ENCODE measurements at places on chromosomes 7 and 10.

DNA sequence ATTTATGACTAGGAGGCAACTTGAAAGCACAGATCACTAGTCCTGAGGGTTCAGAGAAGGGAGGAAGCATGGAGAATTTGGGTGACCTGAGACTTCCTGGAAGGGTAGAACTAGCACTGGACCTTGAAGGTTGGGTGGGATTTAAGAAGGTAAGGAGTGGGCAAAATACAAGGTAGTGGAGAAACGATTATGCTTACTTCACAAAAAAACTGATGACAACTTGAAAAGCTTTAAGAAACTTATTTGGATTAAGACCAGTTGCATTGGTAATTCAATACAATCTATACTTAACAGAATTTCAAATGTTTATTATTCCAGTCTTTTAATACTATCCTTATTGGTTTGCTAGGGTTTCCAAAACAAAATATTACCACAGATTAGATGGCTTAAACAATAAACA is 198.6 kb upstream of the MDFIC start:
- no peak for DNase-seq

- DNase-seq = peak; percentile 13
These were observed 157.3 kb downstream of the TMEM178B start for GRCh38 chr7:141231018-141231792.

- no peak for DNase-seq
These were observed 196.0 kb downstream of the MAD1L1 start for GRCh38 chr7:2036786-2037185.

GRCh38 chr10:126898460-126898859 is 6.8 kb upstream of the DOCK1 start:
- DNase-seq = no peak

DNA sequence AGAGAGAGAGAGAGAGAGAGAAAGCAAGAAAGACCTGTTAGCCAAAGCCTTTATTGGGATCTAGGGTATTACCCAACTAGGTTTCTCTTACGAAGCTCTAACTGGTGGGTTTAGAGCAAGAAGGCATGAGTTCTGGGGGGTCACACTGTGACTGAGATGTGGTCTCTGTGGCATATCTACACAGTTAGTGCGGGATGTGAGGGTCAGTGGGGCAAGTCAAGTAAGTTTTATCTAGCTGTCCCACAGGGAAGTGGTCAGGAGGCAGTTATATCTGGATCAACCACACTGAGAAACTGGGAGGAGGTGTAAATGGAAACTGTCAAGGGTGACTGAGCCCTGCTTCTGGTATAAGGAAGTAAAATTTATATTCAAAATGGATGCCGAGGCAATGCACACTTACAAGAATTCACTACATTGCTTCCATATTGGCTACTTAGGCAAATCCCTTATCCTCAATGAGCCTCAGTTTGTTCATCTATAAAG is 331.6 kb upstream of the HPS1 start:
- no peak for DNase-seq

- no peak for DNase-seq
These were observed 97.2 kb upstream of the CDK1 start for GRCh38 chr10:60681103-60681502.

DNA sequence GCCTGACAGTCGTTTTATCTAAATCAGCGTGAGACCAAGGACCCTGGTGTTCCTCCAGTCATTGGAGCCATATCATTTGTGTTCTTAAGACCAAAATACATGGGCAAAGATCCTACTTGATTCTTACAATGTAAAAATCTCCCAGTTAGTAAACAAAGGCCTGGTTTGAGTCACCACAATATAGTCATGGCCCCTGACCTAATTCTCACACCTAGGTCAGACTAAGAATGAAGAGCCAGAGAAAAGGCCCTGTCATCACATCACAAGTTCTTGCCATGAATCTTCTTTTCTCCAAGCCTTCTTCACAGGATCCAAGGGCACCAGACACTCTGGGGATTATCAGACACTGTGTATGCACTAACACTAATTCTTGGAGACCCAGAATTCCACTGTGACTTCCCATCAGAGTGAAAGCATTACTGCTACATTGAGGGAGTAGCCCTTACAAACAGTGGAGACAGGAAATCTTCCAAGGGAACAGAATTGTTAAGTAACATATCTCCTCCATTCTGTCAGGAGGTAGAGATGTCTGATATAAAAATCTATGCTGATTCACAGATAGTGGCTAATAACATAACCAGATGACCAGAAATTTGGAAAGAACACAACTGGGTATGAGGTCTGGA is 7.6 kb upstream of the ERVW-1 start:
- no peak for DNase-seq

- DNase-seq = no peak
These were observed 397.8 kb downstream of the EXOC4 start for GRCh38 chr7:133650487-133651300.

DNA sequence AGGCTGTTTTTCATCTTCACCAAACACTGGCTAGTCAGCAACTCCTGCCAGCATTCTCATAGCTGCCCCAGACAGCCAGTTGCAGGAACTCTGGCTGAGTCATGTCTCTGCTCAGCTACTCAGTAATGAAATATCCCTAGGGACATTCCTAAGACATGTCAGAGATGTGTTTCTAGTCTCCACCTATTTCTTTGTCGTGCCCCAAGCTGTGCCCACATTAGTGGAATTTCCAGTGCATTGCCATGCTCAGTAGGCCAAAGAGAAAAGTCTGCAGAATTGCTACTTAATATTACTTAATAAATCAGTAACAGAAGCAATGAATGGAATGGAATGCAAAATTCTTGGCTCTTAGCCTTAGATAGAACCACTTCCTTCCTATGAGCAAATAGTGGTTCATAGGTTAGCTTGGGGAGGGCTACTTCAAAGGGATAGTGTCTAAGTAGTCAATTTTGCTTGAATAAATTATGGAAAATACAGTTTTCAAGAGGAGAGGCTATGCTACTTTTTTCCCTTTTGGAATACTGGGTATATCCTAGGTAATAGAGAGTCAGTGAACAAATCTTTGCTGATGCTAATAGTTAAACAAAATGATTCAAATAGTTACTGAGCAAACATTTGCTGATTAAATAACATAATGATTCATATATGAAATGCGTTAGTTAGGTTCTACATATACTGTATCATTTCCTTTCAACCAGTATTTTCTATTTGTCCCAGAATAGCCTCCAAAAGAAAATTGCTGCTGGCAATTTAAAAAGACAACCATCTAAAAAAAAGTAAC is 23.6 kb upstream of the SEMA3C start:
- DNase-seq = no peak

GRCh38 chr10:126288547-126289493 is 99.5 kb downstream of the ADAM12 start:
- DNase-seq = no peak

DNA sequence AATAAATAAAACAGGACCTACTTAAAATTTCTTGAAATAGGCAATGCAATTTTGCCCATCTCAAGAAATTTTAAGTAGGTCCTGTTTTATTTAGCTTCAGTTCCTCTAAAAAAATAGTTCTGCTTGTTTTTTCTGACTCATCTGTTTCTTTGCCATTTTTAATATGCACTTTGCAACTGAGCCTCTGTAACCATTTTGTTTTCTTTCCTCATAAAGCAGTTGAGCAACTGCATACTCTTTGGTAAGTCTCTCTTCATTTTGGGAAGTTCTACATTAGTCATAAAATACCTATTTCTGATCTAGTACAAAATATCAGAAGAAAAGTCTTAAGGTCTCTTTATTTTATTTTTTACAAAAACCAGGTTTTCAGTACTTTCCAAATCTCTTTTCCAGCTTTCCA is 18.0 kb downstream of the TAS2R40 start:
- no peak for DNase-seq

DNA sequence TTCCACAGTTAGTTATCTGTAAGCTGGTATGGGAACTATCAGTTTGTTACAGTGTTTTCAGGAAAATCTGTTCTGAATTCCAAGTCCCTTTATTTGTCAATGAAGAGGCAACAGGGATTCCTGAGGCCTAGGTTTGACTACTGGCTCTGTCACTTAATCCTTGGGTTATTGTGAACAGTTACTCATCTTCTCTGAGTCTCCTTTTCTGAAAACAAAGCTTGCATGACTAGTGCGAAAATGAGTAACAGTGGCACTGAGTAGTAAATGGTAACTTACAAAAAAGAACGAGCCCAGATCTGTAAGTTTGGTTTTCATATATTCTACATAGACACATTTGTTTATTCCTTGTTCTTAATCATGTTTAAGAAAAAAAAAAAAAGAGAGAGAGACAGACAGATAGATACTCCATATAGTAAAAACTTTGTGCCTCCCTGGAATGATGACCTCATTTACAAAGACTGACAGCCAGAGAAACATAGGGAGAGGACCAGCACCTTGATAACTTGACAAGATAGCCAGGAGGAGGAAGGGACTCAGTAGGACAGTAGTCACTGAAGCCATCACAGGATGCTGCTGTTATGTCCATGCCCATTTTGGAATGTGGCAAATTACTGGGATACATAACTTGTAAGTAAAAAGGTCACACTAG is 1.9 kb downstream of the MRPS33 start:
- DNase-seq = no peak

- DNase-seq = no peak
These were observed 93.2 kb downstream of the ZRANB1 start for GRCh38 chr10:125035136-125035535.

DNA sequence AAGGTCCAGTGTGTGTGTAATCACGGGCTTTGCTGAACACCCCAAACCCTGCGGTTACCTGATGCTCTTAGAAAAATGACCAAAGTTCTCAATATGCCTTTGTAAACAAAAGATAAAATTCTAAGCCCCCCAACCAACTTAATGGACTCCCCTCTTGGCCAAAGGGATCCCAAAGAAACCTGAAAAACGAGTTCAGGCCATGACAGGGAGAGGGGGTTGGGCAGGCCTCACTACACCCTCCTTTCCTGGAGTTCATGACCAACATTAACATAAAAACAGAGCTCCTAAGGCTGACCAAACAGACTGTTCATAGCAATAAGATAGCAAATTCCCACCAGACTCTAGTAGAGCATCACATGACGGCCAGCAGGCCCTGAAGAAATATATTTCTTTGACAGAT is 3.0 kb upstream of the VIPR2 start:
- no peak for DNase-seq

GRCh38 chr10:72834183-72834825 is 59.2 kb upstream of the OIT3 start:
- DNase-seq = peak; percentile 45

GRCh38 chr7:101677797-101678479 is 48.8 kb upstream of the MYL10 start:
- DNase-seq = no peak

Data from NCI-H774 (cell line).